ENCODE measurements at places on chromosomes 7 and 10.

DNA sequence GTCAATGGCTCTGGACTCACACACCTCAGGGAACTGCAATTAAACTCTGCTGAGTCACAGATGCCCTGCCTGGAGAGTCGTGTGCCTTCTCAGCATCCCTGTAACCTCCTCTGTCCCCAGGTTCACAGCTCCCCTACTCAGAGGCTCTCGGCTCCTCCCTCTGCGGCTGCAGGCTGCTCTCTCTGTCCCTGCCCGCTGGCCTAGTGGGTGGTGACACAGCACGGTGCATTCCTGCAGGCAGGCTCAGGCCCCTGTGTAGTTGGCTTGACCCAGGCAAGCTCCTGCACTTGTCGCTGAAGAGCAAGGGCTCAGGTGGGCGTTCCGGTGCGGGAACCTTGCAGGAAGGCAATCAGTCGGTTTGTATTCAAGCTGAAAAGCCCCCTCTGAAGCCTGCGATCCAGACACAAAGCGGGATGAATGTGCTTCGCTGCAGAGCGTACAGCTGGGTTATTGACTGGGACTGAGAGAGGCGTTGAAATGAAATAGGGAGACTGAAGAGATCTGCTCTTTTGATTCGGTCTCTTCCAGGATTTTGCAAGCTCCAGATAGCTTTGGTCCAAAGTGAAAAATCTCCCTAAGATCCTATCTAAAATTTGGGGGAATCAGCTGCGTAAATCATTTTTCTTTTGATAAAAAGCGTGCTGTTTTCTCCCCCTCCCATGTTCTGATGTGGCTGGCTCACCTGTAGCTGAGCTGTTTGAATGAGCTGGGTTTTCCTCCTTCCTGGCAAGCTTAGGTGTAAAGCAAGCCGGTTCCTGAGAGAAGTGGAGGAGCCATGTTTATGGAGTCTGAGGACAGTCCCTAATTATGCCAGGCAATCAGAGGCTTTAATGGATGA is 208.7 kb upstream of the PHYHIPL start:
- DNase-seq = no peak

GRCh38 chr10:99531696-99532593 is 797 bp upstream of the NKX2-3 start:
- DNase-seq = no peak

- DNase-seq = no peak
Observed at GRCh38 chr7:113159746-113160339, 41.5 kb upstream of the SMIM30 start.

GRCh38 chr7:12570168-12570533 is 369 bp upstream of the SCIN start:
- DNase-seq = no peak

DNA sequence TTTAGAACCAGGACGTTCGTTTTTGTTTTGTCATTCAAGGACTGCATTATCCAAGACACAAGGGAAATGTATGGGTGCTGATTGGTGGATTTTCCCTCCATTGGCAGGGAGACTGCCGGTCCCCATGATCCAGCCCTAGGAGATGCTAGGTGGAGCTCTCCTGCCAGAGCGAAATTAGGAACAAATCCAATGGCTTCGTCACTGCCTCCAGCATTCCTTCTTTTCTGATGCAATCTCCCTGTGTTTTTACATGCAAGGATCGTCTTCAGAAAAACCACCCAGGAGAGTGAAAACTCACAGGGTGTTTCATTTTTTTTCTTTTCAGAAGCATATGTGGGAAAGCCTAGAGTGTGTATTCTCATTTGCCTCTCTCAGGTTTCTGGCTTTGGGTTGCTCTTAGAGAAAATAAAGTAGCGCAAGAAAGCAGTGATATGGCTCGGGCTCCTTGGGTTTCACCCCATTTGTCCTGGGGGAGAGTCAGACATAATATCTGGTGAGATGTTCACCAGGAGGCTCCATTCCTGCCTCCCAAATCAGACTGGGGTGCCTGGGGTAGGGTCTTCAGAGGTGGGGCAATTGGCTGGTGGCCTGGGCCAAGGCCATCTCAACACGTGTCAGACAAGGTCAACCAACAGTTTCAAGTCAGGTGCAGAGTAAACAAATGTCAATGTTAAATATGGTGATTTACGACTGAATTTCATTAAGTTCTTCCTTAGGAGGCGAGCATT is 450.9 kb upstream of the MKI67 start:
- no peak for DNase-seq

GRCh38 chr10:73959484-73960243 is 38.3 kb upstream of the VCL start:
- no peak for DNase-seq

GRCh38 chr7:155009570-155010157 is 6.7 kb upstream of the PAXIP1 start:
- no peak for DNase-seq

DNA sequence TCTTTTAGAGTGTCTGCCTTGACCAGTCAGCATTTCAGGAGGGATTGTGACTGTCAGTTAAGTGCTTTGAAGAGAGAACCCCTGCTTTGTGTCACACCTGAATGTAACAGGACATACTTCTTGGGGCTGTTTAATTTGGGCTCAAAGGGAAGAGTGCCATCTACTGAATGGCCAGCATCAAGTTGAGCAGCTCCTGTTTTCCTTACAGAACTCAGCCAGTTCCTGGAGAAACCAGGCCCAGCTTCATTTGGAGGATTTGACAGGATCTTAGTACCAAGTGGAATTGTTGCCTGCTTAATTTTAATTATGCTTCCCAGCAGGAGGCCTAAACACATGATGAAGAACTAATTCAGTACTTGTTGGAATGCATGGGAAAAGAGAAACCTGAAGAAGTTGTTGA is 8.3 kb downstream of the ADD3 start:
- no peak for DNase-seq

GRCh38 chr7:131844369-131844768 is 287.9 kb upstream of the PODXL start:
- DNase-seq = no peak

- no peak for DNase-seq
Observed at GRCh38 chr7:129465080-129465479, 30.8 kb downstream of the STRIP2 start.

- no peak for DNase-seq
Observed at GRCh38 chr7:44471436-44471835, 19.0 kb downstream of the NUDCD3 start.

DNA sequence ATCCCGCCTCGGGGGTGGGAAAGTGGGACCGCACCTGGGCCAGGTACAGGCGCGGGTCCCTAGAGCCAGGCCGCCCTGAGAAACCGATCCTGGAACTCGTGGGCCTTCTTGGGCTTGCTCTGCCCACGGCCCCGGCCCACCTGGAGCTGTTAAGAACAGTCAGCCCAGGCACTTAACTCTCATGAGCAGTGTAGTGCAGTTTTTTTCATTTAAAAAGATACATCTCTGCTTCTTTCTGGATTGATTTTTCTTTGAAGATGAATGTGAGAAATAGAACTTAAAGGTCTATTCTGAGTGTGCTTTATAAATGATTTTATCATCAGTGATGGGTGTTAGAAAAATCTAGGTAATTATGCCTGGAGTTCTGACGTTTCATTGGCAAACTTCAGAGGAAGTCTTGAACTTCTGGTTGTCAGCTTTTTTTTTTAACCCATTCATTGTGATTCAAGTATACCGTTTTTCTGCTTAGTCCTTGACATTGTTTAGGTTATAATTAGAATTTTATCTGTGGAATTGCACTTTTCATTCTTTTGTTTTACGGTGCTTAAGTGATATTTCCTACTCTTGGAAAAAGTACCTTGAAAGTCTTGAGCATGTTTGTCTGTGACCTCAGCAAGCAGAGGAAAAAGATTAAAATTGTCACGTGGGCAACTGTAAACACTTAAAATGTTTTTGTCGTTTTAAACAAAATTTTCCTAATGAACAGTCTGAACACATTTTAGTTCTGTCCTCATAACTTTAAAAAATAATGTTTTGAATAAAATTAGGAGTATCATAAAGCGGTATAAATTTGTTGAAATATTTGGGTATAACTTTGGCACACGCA is 906 bp downstream of the CDK1 start:
- DNase-seq = no peak

DNA sequence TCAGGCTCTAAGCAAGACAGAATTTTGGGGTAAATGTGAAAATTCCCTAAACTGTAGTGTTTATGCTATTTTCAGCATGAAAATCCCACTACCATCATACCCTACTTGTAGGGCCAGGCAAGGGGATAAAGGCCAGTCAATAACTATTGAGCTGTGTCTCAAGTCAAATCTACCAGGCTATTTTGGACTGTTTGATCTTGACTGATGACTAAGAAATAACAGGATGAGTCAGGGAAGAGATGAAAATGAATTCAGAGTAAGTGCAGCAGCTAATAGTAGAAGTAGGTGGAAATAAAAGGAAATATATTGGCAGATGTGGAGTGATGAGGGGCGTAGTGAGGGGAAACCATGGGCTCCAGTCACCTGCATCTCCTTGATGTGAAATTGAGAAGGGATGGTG is 225.8 kb upstream of the PHYHIPL start:
- DNase-seq = no peak

DNA sequence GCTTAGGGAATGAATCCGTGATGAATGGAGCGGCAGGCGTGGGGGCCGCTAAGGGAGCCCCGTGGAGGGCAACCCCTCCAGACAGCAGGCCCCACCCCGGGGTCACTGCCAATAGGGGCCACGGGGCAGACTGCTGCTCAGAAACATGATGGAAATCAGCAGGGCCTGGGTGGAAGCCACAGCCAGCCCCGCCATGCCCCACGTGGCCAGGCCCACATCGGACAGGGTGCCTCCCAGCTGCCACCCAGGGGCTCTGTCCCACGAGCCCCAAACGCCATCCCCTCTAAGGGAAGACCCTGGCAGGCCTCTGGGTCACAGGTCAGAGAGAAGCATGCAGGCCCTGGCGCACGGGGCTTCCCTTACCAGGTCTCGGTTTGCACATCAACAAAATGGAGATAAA is 28.4 kb downstream of the TNRC18 start:
- no peak for DNase-seq

GRCh38 chr10:88642209-88642608 is 22.0 kb upstream of the LIPF start:
- no peak for DNase-seq

- peak; percentile 69 for DNase-seq
Observed at GRCh38 chr7:22854158-22855048, 31.8 kb upstream of the TOMM7 start.

DNA sequence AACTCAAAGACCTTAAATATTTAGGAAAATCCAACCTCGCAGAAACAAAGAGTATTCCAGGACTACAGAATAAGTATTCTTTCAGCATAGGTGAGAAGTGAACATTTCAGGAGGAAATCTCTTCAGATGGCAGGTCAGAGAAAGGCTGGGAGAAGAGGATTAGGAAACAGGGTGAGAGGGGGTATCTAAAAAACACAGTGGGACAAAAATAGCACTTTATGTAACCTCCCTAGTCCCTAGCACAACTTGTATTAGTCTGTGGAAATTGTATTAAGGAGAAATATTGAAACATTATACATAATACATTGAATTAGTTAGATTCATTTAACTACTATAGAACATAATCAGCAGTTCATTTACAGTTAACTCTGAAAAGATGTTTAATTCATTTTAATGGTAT is 192.3 kb downstream of the CACNB2 start:
- no peak for DNase-seq

DNA sequence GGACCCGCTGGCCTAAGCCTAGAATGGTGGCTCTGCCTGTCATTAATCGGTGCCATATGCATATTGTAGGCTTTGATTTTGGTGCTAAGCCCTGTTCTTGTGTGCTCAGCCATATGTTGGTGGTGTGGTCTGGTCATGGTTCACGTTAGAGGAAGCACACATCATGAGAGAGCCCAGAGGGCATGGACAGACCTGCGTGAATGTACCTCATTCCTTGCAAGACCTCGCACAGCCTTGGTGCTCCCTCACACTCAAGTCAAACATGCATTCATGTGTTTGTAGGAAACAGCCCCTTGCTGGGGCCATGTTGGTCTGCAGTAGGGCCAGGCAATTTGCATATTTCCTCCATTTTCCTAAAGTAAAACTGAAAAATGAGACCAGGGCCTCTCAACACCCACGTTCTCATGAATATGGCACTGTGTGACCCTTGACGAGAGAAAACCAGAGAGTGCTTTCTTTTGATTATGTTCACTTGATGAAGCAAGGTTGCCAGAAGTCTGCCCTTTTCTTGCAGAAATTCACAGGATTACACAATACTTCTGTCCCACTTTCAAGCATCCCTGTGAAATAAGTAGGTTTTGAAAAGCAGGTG is 268.7 kb downstream of the CELF2 start:
- DNase-seq = no peak

GRCh38 chr7:49707891-49708290 is 65.5 kb upstream of the VWC2 start:
- no peak for DNase-seq

- DNase-seq = no peak
Observed at GRCh38 chr7:5553298-5553877, 129.8 kb upstream of the TNRC18 start.

DNA sequence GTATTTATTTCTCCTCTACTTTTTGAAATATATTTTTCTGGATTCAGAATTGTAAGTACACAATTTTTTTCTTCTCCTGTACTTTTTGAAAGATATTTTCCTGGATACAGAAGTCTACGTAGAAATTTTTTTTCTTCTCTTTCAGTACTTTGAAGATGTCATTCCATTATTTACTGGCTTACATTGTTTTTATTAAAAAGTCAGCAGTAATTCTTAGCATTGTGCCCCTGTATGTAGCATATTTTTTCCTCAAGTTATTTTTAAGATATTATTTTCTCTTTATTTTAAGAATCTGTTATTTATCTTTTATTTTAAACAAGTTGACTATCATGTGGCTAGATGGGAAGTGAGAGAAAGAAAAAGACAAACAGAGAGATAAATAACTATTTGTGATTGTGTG is 119.0 kb upstream of the NPSR1 start:
- no peak for DNase-seq

All from stimulated activated CD4-positive, alpha-beta T cell treated with anti-CD3 and anti-CD28 coated beads, Interleukin-1b, Interleukin-23, amount 100 ng/mL, for 1 hour (primary cell).